Activated naive CD8-positive, alpha-beta T cell treated with anti-CD3 and anti-CD28 coated beads, Interleukin-2, amount 10 ng/mL, durations not matched to agents 7 days and 5 days (primary cell): ENCODE measurements at places on chromosomes 4 and X. TPM values are rescaled to one million over a fixed set of nuclear protein-coding genes. Genes with fewer than 3 reads are reported as not detected.

ATP1B4 gene
- not detected for total RNA-seq

SPON2 gene
- total RNA-seq = 18.8 TPM

ZFP92 gene
- total RNA-seq = 1.1 TPM

SNX25 gene
- total RNA-seq = 15.9 TPM

XG gene
- 0.43 TPM for total RNA-seq

MTNR1A gene
- not detected for total RNA-seq

IL1RAPL1 gene
- not detected for total RNA-seq

ABLIM2 gene
- total RNA-seq = 1.7 TPM

UGT2A1 gene
- total RNA-seq = not detected

TMEM131L gene
- 51.8 TPM for total RNA-seq

AMBN gene
- total RNA-seq = not detected

FSTL5 gene
- not detected for total RNA-seq

DKK2 gene
- total RNA-seq = not detected

KDM6A gene
- 31.3 TPM for total RNA-seq

RAB41 gene
- total RNA-seq = not detected

ACOX3 gene
- total RNA-seq = 16.6 TPM

DNA sequence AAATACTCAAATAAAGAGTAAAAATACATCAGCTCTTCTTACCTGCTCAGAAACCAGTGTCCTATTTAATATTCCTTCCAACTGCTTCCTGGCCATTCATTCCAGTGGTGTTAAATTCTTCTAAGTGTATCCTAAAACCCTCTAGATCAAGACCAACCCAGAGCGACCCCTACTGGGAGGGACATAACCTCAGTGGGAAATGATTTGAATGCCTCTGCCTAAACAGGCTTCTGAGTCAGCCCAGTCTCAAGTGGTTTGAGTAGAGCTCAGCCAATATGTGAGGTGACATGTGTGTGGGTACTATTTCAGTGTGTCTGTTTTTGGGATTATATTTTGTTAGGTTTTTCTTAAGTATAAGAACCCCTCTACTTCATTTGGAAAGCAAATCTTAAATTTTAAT, 133.6 kb upstream of the ARHGEF9 start:
- H3K36me3 ChIP-seq = no peaks in the 10 kb centered on the region
- H3K4me1 ChIP-seq = no peaks in the 10 kb centered on the region
- H3K27me3 ChIP-seq = no peaks in the 10 kb centered on the region
- DNase-seq = no peak
- no peak overlapping the region for H3K27ac ChIP-seq

DNA sequence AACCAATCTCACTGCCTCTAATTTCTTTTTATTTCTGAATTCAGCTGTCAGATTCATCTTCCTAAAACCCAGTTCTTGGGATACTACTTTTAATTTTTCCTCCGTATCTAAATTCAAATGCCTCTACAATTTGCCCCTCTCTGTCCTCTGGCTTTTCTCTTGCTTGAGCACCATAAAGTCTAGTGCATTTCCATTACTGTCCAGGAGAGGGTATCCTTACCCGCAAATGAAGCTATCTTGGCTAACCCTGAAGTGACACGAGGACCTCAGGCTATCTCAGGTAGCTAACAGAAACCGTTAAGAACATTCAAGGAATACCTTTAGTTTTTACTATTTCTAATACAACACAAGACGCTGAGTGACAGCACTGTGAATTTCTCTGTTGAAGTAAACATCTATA, 49.4 kb upstream of the PRR32 start:
- no peak overlapping the region for H3K4me3 ChIP-seq
- no peaks in the 10 kb centered on the region for H3K4me1 ChIP-seq
- no peak for DNase-seq

DNA sequence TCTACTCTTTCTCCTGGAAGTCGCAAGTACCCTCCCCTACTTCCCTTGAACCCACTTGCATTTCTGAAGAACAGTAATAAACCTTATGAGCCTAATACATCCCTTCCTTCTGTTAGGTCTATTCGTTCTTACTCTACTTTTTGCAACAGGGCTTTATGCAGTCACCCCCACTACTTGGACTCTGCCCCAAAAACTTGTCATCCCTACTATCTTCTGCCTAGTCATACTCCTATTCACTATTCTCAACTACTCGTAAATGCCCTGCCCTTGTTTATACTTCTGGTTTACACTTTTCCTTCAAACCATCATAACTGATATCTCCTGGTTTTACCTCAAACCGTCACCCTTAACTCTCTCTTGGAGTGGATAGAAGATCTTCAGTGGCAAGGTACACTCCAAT, 55.2 kb upstream of the SLIT2 start:
- no peak for DNase-seq
- no peaks in the 10 kb centered on the region for H3K36me3 ChIP-seq
- no peak overlapping the region for H3K4me3 ChIP-seq
- H3K27me3 ChIP-seq = no peaks in the 10 kb centered on the region
- H3K4me1 ChIP-seq = no peaks in the 10 kb centered on the region
- no peak overlapping the region for H3K27ac ChIP-seq

GRCh38 chrX:131955099-131955777, 67.9 kb upstream of the STK26 start:
- no peak overlapping the region for H3K27ac ChIP-seq
- H3K27me3 ChIP-seq = peaks cover 2% of the 10 kb centered on the region
- peaks cover 5% of the 10 kb centered on the region for H3K4me1 ChIP-seq
- no peak for DNase-seq

- H3K36me3 ChIP-seq = no peaks in the 10 kb centered on the region
- no peaks in the 10 kb centered on the region for H3K4me1 ChIP-seq
- no peak overlapping the region for H3K4me3 ChIP-seq
- no peak for DNase-seq
- no peak overlapping the region for H3K27ac ChIP-seq
These were observed 44.1 kb upstream of the CLDN24 start for GRCh38 chr4:183366206-183366835.

DNA sequence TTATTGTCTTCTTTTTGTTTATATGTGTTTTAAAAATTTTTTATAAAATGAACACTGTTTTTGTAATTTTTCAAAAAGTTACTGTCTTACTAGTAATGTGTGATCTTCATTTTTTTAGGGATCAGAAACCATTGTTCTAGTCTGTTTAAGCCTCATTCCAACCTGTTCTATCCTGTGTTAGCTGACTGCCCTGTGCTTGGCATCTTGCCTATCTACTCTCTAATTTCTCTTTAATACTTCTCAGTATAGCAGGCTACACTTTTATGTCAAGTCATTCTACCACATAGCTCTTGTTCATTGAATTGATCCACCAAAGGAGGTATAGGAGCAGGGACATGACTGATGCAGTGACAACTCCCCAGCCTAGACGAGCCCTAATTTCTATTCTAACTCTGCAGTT, 70.2 kb upstream of the PLS3 start:
- H3K27ac ChIP-seq = no peak overlapping the region
- no peaks in the 10 kb centered on the region for H3K36me3 ChIP-seq
- no peak overlapping the region for H3K4me3 ChIP-seq
- no peaks in the 10 kb centered on the region for H3K27me3 ChIP-seq

DNA sequence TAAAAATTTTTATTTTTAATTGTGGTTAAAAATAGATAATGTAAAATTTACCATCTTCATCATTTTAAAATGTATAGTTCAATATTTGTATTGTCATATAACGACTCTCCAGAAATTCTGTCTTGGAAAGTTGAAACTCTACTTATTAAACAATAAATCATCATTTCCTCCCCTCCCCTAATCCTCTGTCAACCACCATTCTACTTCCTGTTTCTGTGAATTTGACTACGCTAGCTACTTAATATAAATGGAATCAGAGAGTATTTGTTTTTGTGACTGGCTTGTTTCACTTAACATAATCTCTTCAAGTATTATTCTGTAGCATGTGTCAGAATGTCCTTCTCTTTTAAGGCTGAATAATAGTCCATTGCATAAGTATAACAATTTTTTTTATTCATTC, 729.0 kb upstream of the AADAT start:
- no peaks in the 10 kb centered on the region for H3K4me1 ChIP-seq
- H3K36me3 ChIP-seq = no peaks in the 10 kb centered on the region
- DNase-seq = no peak
- no peak overlapping the region for H3K4me3 ChIP-seq
- no peaks in the 10 kb centered on the region for H3K27me3 ChIP-seq
- no peak overlapping the region for H3K27ac ChIP-seq

DNA sequence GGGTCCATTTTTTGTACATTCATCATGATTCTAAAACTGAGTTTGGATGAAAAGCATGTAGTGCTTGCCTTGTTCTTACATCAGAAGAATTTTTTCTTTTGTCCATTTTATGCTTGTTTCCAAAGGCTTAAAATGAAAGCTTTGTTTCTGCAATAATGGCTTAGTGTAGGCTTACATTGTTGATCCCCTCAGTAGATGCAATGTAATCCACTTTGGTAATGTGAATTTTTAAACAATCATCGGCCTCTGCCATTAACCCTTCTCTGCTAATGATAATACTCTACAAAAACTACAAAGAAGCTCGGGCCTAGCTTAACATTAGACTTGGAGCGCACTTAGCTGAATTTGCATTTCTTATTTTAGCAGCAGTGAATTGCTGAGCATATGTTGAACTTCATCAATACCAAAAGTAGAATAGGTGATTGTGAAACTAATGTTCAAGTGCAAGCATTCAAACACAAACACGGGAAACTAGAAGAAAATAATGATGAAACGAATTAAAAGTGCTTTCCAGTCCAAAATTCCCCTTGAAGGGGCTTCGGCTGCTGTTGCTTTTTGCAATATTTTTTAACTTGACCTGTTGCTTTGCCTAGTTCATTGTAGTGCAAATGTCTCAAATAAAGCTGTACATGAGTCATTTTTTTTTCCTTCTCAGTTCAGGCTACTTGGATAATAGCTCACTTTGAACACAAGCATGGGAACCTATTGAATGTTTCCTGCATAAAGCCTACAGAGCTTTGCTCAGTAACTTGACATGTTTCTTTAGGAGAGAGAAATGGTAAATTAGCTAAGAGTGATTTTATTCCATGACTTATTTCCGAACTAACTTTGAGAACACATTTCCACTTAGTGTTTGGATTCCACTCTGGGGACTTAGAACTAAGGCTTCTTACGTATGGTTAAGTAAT, 66.5 kb downstream of the SLIT2 start:
- H3K4me3 ChIP-seq = no peak overlapping the region
- H3K36me3 ChIP-seq = no peaks in the 10 kb centered on the region
- no peaks in the 10 kb centered on the region for H3K27me3 ChIP-seq
- no peak overlapping the region for H3K27ac ChIP-seq

DNA sequence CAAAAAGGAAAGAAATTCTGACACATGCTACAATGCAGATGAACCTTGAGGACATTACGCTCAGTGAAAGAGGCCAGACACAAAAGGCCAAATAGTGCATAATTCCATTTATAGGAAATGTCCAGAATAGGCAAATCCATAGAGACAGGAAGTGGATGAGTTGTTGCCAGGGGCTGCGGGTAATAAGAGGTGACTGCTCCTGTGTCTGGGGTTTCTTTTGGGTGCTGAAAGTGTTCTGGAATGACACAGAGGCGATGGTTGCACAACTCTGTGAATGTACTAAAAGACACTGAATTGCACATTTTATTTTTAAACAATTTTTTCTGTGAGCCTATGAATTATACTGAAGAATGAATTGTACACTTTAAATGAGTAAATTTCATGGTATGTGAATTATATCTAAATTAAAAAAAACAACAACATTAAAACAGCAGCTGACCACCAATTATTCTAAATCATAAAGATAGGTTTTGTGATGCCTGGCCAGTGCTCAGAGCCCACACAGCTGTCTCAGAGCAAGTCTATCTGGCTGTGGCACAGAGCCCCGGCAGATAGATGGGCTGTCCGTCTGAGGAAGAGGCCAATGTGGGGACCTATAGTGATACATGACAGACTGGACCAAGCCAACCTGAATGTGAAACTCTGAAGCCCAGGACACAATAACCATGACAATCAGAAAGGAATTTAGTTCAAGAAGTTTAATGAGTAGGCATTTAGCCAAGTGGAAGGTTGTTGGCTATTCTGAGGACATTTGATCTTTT, 23.5 kb upstream of the IRAK1 start:
- DNase-seq = no peak
- H3K36me3 ChIP-seq = peaks cover 8% of the 10 kb centered on the region
- no peak overlapping the region for H3K27ac ChIP-seq
- H3K4me1 ChIP-seq = peaks cover 17% of the 10 kb centered on the region

DNA sequence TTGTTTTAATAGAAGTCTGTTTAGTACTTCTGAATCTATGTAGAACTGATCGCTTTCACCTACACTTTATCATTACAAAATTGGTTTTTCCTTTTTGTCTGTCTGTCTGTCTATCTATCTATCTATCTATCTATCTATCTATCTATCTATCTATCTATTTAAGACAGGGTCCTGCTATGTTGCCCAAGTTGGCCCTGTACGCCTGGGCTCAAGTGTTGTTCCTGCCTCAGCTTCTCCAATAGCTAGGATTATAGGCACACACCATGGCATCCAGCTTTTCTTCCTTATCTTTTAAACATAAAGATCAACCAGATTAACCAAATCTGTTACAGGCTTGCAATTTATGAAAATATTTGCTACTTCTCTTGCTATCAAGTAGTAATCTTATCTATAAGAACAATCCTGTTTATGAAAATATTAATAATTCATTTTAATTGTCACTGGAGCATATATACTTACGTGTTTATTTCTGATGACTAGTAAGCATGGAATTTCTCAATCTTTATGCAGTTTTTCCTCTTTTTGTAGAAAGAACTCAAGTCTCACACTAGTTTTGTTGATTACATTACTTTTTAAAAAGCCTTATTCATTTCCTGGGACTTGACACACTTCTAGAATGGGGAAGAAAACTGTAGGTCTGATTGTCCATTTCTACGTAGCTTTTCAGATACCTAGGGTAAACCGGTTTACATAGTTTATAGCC, 24.5 kb downstream of the KIAA0232 start:
- no peak overlapping the region for H3K27ac ChIP-seq
- peaks cover 24% of the 10 kb centered on the region for H3K36me3 ChIP-seq
- no peak overlapping the region for H3K4me3 ChIP-seq

GRCh38 chrX:13607996-13608365, 38.6 kb downstream of the EGFL6 start:
- no peak overlapping the region for H3K4me3 ChIP-seq
- H3K27me3 ChIP-seq = no peaks in the 10 kb centered on the region
- H3K4me1 ChIP-seq = no peaks in the 10 kb centered on the region
- H3K27ac ChIP-seq = no peak overlapping the region
- DNase-seq = no peak
- peaks cover 10% of the 10 kb centered on the region for H3K36me3 ChIP-seq

- H3K4me1 ChIP-seq = no peaks in the 10 kb centered on the region
- DNase-seq = no peak
- peaks cover 3% of the 10 kb centered on the region for H3K27me3 ChIP-seq
- H3K4me3 ChIP-seq = no peak overlapping the region
These were observed 64.7 kb upstream of the PTPN13 start for GRCh38 chr4:86529436-86529835.

- no peaks in the 10 kb centered on the region for H3K27me3 ChIP-seq
- no peaks in the 10 kb centered on the region for H3K36me3 ChIP-seq
- no peak overlapping the region for H3K27ac ChIP-seq
- DNase-seq = no peak
These were observed 262.7 kb downstream of the PDHA2 start for GRCh38 chr4:96102541-96103026.

DNA sequence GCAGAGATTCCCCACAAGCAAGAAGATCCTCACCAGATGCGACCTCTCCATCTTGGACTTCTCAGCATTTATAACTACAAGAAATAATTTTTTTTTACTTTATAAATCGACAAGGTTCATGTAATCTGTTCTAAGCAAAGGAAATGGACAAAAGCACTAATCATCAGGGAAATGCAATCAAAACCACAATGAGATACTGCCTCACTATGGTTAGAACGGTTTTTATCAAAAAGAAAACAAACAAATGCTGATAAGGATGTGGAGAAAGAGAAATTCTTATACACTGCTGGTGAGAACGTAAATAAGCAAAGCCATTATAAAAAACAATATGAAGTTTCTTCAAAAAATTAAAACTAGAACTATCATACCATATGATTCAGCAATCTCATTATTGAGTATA, 1382.6 kb downstream of the ARAP2 start:
- H3K4me3 ChIP-seq = no peak overlapping the region
- DNase-seq = no peak
- H3K4me1 ChIP-seq = no peaks in the 10 kb centered on the region
- H3K27me3 ChIP-seq = no peaks in the 10 kb centered on the region
